Activated T-cell treated with anti-CD3 and anti-CD28 coated beads, Interleukin-2, amount 50 U/mL, for 72 hours (primary cell): ENCODE measurements at places on chromosomes 5 and 9. TPM values are rescaled to one million over a fixed set of nuclear protein-coding genes. Genes with fewer than 3 reads are reported as not detected.
A peak's percentile ranks its signal among the peaks of the same experiment; 100 is the strongest.

- DNase-seq, result no peak
Measured at GRCh38 chr9:117714282-117714681, 10.1 kb downstream of the TLR4 start.

DNA sequence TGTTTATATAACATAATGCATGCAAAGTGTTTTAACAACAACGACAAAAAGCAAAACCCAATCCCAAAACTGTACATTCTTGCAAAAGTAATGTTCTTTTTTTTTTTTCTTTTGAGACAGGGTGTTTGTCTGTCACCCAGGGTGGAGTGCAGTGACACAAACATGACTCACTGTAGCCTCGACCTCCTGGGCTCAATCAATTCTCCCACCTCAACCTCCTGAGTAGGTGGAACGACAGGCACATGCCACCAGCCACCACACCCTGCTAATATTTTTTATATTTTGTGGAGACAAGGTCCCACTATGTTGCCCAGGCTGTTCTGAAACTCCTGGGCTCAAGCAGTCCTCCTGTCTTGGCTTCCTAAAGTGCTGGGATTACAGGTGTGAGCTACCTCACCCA lies 13.6 kb upstream of the HAVCR1 start:
- peak; percentile 22 for DNase-seq

PCDHGA1 gene
- 0.05 TPM for total RNA-seq

DNA sequence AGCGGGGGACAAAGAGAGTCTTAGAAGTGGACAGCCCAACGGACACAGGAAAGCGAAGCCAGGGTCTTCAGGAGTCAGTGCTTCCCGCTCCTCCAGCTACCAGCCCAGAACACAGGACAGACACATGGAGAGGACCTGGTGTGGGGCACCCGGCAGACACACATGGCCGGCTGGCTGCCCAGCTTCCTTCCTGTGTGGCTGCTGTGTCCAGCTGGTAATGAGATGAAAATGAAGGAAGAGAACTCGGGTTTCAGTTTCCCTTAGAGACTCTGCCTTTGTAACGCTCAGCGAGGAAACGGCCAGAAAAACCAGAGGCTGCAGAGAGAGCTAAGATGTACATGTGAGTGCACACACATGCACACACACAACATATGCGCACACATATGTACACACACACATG lies 87.5 kb downstream of the SECISBP2 start:
- no peak for DNase-seq

- DNase-seq, result peak; percentile 53
Measured at GRCh38 chr5:178069909-178070308, 43.4 kb upstream of the N4BP3 start.

DNA sequence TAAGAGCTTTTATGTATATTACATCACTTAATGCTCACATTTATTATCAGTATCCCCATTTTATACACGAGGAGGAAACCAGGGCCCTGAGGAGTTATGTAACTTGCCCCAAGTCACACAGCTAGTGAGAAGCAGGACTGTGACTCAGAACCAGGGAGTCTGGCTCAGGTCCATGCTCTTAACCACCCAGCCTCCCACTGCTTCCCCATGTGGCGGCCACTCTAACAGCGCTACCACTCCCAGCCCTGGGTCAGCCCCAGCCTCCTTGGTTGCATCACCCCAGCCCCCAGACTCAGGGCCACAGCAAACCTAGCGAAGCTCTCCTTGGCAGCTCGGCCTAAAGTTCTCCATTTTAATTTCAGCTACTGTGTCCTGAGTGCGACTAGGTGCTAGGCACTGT lies 159.1 kb downstream of the PAX5 start:
- no peak for DNase-seq

DNA sequence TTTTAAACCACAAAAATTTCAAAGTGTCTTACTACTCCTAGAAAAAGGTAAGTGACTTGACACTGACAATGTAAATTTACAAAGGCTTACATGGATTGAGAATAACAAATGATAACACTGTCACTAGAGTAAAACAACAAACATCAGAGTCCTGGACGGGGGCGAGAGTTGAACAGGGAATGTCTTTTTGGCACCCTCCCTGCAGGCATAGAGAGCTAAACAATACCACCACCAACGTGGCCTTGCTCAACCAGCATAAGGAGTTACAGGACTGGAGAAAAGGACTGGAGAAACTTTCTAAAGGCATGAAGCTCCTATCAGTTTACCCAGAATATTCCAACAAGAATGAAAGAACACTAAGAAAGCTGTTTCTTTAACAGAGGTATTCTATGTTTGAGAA lies 55.3 kb downstream of the PTBP3 start:
- DNase-seq, result no peak

GRCh38 chr5:110965773-110966581 lies 105.5 kb upstream of the TSLP start:
- DNase-seq, result no peak

DNA sequence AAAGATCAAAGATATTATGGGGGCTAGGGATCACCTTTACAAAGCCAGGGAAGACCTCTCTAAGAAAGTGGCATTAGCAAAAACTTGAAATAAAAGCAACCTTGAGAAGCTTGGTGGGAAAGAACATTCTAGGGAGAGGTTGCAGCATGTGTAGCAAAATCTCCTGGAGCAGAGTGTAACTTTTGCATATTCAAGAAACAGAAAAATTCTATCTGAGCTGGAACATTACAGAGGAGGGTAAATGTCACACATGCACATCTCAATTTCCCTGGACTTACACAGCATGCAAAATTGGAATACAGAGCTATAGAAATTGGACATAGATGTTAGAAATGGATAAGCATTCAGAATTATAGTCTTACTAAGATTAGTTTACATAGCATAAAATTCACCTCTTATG lies 510.0 kb downstream of the CETN3 start:
- DNase-seq, result no peak

GRCh38 chr5:81164936-81165335 lies 68.2 kb upstream of the CKMT2 start:
- no peak for DNase-seq

MYMK gene
- not detected for total RNA-seq

GRCh38 chr9:36092509-36093215 lies 43.9 kb upstream of the GLIPR2 start:
- peak; percentile 51 for DNase-seq

SLC34A3 gene
- total RNA-seq, result 0.12 TPM

GRCh38 chr9:115328677-115329076 lies 210.7 kb upstream of the TNC start:
- DNase-seq, result no peak

DNA sequence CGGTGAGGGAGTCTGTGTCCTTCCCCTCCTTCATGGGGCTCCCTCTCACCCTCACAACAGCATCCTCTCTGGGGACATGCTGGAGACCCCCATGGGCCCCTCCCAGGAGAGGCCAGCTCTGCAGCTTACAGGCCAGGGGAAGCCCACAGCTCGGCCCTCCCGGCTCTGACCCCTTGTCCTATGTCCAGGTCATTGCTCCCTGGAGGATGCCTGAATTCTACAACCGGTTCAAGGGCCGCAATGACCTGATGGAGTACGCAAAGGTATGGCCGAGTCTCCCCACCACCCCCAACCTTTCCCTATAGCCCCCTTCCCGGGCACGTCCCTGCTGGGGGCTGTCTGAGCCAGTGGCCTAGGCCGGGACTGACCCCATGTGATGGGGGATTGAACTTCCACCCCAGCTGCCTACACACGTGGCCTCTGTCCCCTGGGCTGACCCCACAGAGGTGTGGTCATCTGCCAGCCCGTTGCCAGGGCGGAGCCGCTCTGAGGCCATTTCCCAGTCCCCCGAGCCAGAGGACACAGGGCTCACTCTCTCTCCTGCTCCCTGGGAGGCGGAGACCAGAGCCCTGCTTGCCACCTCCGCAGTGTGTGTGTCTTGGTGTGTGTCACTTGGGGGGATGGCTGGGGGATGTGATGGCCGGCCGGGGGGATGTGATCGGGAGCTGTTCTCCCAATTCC lies 21.9 kb downstream of the ASS1 start:
- DNase-seq, result no peak

PCDHB14 gene
- not detected for total RNA-seq

DNA sequence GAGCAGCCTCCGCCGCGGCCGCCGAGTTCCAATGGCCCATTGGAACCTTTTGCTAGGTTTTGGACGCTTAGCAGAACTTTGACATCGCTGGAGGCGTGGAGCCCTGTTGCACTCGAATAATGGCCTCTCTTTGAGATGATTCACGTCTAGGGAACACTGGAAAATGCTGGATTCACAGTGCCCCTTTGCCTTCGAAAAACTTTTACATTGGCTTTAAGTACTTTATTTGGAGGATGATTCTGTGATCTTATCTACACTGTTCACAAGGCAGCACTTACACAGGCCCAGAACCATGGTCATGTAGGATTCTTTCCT lies 536 bp upstream of the PPIC start:
- peak; percentile 1 for DNase-seq

SLC4A9 gene
- total RNA-seq, result 0.56 TPM

TLX3 gene
- total RNA-seq, result not detected

GRCh38 chr9:136093346-136093986 lies 1.6 kb downstream of the NACC2 start:
- DNase-seq, result no peak

DNA sequence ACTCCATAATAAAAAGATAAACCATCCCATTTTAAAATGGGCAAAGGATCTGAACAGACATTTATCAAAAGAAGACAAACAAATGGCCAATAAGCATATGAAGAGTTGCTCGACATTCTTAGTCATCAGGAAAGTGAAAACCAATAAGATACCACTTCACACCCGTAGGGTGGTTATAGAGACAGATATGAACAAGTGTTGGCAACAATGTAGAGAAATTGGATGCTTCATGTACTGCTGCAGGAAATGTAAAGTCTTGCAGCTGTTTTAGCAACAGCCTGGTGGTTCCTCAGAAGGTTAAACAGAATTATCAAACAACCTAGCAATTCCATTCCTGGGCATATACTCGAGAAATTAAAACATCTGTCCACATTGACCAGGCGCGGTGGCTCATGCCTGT lies 42.5 kb downstream of the GTF3C4 start:
- DNase-seq, result no peak

PARP8 gene
- 53.3 TPM for total RNA-seq

- DNase-seq, result peak; percentile 21
Measured at GRCh38 chr5:175895686-175896102, 24.3 kb downstream of the CPLX2 start.

AGXT2 gene
- total RNA-seq, result not detected
